T1000 (cell line): ENCODE measurements at places on chromosomes 6 and 20.
A peak's percentile ranks its signal among the peaks of the same experiment; 100 is the strongest.

DNA sequence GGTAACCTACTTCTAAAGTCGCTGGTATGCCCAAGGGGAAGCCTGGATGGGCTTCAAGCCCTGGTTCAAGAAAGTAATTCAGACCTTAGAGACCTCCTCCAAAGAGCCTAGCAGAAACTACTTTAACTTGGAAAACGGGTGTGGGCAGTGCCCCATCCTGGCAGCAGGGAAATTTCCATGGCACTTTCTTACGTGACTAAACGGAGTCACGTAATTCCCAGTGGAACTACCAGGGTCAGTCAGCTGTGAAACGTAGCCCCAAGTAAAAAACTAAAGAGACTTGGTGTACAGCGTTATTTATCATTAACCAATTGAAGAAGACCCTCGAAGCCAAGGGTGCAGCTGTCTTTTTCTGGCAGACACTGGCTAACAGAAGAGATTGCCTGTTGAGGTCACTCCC, 114.0 kb downstream of the RCAN2 start:
- no peak for DNase-seq

DNA sequence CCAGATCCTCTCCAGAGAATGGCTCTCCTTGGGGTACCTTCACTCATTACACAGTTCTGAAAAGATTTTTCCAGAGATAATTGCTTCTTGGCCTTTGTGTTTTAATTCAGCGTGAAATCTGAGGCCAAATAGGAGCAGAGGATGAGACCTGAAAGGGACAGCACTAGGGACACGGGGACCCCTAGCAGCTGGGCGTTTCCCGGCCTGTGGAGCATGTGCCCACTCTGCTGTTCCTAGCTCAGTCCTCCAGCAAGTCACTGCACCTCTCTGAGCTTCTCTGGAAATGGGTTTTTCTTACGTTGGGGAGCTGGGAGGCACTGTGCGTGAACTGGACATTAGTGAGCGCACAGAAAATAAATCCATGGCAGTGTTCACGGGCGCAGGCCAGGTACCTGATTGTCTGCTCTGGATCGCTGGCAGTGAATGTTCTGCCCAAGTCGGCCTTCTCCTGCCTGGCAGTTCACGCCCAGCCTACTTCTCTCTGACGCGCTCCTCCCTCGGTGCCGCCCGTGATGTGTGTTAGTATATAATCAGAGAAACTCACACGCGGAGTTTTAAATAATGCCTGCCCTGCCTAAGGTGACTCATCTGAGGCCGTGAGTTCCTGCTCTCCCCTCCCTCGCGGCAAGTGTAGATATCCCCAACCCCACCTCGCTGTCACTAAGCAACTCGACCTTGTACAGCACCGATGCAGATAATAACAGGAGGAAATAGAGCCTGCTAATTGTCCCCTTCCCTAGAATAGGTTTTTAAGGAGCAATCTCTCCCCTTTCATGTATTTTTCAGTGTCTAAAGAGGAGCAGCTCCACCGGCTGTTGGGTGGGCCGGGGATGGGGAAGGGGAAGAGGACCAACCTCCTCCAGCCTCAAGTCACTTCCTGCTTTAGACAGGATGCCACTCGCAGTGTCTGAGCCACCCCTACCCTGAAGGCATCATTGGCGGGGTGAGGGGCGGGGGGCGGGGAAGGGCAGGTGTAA, 2.7 kb upstream of the TUBB2A start:
- DNase-seq: no peak

DNA sequence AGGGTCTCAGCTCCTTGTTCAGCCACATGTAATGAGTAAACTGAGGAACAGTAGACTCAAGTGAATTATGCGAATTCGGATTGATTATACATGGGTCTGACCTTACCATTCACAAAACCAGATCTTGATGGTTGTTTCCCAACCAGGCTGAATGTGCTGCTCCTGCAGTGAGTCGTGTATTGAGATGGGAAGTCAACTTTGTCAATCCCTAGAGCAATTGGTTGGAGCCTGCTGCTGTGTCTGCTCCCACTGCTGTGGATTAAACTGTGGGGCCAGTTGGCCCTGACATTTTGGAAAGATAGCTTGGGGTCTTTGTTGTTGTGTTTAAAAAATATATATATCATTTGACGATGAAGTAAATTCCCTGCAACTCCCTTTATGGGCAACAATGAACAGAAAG, 23.9 kb downstream of the FAM50B start:
- DNase-seq: no peak

- DNase-seq: no peak
These were observed 115.0 kb downstream of the IPCEF1 start for GRCh38 chr6:154241581-154241980.

GRCh38 chr6:8180327-8181159, 78.2 kb upstream of the EEF1E1 start:
- no peak for DNase-seq

GRCh38 chr6:1321738-1322137, 9.8 kb downstream of the FOXQ1 start:
- DNase-seq: no peak

GRCh38 chr6:32095338-32096086, 13.6 kb downstream of the TNXB start:
- no peak for DNase-seq

DNA sequence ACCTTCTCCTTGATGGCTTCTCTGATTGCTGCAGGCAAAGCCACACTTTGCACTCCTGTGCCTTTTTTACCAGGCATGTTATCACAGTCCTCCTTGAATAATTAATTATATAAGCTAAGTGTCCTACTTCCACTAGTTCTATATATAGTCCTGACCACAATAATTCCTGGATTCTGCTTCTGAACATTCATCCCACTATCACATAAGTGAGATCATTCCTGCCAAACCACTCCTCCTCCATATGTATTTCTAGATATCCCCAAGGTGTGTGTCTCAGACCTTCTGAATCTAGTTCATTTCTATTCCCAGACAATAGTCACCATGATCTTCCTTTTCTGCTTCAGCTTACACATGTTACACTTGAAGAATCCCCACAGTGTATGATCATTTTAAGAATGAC, 1237.5 kb upstream of the MAP3K7 start:
- DNase-seq: no peak

DNA sequence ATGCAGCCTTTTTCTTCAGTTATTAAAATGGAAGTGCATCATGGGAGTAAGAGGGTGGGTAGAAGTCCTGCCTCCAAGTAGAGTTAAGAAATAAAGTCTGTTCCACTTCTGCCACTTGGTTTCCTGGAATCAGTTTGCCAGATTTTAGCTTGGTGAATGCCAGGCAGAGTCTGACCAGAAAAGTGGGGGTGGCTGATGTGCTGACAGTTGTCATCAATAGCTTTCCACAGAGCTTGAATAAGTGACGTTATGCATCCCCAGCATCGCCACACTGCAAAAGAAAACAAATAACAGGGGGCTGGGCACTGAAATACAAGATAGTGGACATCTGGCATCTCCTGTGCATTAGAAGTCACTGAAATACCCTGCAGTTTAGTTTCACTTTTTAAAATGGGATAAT, 30.8 kb upstream of the CEP162 start:
- DNase-seq: no peak

DNA sequence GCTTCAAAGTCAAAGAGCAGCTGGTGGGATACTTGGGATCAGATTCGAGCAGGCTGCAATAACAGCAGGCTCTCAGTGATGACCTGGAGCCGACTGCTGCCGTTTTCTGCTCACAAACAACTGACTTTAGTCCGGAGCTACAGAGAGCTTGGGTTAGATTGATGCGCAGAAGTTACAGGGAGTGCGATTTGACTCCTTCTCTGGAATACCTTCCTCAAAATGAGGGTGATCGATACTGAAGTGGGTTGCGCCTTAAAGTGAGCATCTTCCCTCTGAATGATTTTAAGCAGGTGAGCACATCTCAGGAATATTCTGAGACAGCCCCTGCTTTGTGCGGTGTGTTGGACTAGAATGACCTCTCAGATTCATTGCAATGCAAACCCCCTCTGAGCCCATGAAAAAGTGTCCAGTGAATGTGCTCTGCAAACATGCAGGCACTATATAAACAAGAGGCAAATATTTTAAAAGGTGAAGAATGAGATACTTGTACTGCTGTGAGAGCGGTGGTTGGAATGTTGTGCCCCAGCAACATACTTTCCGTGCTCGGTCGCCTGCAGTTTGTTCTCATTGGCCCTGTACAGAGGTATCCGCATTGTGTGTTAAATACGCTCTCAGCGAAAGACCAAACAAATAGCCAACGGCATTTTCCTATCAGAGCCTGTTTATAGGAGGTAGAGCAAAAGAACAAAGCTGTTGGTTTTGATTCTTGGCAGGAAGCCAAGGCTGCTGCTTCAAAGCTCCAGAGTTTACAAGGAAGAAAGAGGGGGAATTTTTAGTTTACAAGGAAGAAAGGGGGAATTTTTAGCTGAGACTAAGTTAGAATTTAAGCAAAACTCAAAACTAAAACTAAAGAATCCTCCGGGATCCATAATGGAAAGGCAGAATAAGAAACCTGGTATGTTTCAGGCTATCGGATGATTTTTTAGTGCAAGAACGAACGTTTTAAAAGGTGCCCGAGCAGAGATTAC, 67.7 kb downstream of the PHACTR2 start:
- no peak for DNase-seq

DNA sequence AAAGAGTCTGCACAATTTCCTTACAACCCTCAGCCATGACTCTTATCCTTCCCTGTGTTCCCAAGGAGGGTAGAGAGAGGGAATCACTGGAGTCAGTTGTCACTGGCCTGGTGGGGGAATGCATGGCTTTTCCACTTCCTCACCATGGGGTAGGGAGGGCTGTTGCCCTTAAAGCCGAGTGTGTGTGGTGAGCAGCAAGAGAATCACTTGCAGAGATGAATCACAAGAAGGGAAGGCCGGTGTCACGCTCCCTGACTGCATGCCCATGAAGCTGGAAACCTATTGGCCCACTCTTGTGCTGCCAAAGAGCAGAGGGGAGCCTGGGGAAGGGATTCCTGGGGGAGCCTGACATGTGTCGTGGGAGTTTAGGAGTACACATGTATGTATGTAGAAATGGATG, 18.1 kb upstream of the BMP6 start:
- no peak for DNase-seq

DNA sequence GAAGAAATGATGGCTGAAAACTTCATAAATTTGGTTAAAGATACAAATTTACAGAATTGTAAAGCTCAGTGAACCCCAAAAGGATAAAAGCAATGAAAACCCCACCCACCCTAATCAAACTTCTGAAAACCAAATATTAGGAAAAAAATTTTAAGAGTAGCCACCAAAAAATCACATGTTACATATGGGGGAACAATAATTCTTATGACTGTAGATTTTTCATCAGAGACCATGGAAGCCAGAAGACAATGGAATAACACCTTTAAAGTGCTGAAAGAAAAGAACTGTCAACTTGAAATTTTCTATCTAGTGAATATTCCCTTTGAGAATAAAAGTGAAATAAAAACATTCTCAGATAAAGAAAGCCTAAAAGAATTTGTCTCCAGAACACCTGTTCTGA, 24.4 kb downstream of the PROCR start:
- no peak for DNase-seq

DNA sequence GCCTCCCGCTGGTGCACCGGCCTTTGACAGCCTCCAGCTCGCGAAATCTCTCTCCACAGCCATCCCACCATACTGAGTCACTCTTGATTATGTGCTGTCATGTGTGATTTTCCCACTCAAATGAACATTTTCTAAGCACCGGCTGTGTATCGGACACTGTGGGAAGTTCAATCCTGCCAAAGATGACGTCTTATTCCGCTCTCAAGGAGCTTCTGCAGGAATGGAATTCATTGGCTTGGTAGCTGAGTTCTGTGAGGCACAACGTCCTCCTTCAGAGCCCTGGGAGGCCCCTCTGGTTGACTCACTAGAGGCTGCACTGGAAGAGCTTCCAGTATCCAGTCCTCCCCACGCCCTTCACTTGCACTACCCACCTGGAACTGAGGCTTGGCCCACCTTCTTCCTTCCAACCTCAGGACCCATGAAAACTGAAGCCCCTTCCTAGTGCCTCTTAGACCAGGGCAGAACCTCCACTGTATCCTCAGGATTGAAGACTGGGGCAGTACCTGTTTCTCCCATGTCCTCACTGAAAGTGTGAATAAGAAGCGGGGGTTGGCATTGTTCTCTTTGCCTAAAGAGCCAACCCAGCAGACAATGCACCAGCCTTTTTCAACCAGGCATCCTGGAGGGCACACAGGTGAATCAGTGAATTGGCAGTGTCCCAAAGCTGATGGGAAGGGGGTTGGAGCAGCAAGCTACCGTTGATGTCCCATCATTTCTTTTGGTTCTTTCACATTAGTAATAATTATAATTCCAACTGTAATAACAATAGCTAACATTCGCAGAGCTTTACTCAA, 1.7 kb downstream of the UNC5CL start:
- DNase-seq: no peak

GRCh38 chr6:19830171-19830570, 7.0 kb upstream of the ID4 start:
- no peak for DNase-seq

GRCh38 chr20:4434681-4435080, 287.0 kb upstream of the PRND start:
- DNase-seq: no peak

DNA sequence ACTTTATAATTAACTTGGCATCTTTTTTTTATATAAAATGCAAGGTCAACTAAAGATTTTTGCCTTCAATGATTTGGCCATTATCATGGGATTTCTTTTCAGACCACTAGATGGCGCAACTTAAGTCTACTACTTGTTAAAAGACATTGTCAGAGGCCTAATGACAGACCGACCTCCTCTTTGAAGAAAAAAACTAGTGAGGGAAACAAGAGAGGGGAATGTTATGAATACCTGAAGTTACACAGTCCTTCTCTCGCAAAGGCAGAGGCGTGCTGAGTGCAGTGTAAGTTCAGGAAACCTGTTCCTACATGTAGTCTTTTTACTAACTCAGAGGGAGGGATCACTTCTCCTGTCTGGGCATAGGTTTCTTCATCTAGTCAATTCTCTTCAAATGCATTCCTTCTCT, 9.3 kb downstream of the TRAPPC3L start:
- DNase-seq: peak; percentile 19

DNA sequence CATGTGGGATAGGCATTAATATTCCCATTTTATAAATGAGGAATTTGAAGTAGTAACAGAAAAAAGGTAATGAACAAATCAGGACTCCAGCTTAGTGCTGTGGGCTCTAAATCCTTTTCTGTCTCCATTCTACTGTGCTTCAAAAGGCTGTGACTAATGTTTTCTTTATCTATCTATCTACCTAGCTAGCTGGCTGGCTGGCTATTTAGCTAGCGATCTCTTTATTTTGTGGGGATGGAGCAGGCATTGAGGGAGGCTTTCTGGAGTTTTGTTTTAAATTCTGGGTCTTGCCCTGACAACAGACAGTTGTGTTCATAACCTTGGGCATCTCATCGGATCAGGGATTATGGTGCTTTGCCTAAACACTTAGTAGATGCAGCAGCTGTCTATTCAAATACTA, 139.2 kb downstream of the SOX4 start:
- no peak for DNase-seq

- no peak for DNase-seq
These were observed 12.4 kb downstream of the MAFB start for GRCh38 chr20:40676491-40677269.

- no peak for DNase-seq
These were observed 39.6 kb downstream of the SHPRH start for GRCh38 chr6:145924600-145924999.

- DNase-seq: peak; percentile 15
These were observed 51.8 kb upstream of the SLCO4A1 start for GRCh38 chr20:62590309-62591121.
